ENCODE measurements at places on chromosomes 1 and 21.

GRCh38 chr1:43952731-43953346 lies 6.1 kb downstream of the IPO13 start:
- no peak for DNase-seq

- no peak for DNase-seq
These were observed at the start of gene WNT3A for GRCh38 chr1:228006786-228007048. Gene WNT3A (plus strand): TSS chr1:228006998. CDS start chr1:228007129, 131 bp downstream.

- no peak for DNase-seq
These were observed 266.2 kb downstream of the LMO4 start for GRCh38 chr1:87594736-87595383.

DNA sequence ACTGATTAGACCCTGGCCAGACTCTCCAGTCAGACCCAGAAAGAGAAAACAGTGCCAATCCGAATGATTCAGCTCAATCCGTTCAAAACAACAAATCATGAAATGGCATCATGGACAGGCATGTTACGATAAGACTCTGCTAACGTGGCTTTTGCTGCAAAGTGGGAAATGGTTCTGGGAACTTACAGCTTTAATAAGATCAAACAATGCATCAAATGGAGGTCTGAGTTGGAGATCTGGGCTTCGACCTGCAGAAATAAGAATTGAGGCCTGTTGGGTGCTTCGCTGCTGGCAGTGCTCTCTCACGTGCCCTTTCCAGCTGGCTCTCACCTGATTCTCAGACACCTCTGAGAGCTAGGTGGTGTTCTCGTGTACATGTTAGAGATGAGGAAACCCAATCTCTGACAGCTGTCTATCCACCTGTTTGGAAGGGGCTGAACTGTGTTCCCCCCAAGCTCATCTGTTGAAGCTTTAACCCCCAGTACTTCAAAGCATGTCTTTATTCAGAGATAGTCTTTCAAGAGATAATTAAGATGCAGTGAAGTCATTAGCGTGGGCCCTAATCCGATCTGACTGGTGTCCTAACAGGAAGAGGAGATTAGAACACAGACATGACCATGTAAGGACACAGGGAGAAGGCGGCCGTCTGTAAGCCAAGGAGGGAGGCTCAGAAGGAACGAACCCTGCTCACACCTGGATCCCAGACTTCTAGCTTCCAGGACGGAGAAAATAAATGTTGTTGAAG lies 45.5 kb upstream of the ETS2 start:
- DNase-seq = no peak

DNA sequence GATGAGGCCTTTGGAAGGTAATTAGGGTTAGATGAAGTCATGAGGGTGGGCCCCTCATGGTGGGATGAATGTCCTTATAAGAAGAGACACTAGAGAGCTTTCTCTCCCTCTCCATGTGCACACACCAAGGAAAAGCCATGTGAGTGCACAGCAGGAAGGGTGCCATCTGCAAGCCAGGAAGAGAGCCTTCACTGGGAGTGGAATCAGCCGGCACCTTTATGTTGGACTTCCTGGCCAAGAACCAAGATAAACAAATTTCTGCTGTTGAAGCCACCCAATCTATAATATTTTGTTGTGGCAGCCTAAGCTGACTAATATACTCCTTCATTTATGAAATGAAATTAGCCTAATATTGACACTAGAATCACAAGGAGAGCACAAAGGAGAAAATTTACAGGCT lies 38.2 kb upstream of the PKP1 start:
- DNase-seq = no peak

DNA sequence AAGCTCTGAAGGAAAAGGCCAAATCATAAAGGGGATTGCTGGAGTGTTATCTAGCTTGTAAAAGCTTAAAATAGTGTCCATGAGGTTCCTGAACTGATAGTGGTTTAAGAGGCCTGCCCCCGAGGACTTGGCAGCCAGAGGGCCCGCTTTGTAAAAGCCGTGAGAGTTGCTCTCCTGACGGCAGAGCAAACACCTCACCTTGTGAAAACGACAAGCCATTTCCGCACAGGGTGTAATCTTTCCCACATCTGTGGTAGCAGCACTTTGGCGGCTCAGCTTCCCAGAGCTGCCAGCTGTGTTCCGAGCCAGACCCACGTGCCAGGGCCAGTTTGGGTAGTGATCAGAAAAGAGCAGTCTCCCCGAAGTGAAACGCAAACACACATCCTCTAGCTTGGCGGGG lies 37.0 kb downstream of the SERBP1 start:
- no peak for DNase-seq

DNA sequence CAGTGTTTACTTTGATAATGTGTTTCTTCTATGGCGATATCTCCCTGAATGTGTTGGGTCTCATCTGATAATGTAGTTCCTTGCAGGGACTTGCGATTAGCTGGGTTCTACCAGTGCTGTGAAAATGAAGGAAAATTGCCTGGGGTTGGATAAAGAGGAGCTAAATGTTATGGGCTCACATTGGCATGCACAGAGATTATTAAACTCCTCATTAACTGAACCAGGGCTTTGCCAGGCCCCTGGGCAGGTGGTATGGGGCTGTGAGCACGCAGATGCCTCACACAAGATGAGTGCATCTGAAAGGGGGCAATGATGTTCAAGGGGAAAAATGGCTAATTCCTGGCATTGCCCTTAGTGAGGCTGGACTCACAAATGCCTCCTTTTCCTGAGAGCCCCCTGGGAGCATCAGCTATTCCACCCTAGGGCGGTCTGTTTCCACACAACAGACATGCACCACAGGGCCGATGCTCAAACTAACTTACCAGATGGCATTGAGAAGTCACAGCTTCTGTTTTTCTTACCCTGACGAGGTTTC lies 321.1 kb downstream of the SEC16B start:
- DNase-seq = no peak

DNA sequence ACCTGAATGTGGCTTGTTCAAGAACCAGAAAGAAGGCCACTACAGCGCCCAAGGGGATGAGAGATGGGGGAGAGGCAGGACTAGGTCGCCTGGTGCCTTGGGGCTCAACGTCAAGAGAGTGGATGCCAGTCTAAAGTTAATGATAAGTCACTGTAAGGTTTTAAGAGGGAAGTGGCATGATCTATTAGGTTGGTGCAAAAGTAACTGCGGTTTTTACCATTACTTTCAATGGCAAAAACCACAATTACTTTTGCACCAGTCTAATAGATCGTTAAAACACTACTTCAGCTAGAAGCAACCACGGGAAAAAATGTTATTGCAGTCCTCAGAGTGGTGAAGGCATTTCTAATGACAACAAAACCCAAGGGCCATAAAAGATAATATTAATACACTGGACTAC lies 2.6 kb upstream of the GJB3 start:
- no peak for DNase-seq

- DNase-seq = no peak
These were observed 33.2 kb upstream of the CDC42BPA start for GRCh38 chr1:227351443-227351842.

All from GM12864 (cell line).